ENCODE measurements at places on chromosomes 2 and 18.

DNA sequence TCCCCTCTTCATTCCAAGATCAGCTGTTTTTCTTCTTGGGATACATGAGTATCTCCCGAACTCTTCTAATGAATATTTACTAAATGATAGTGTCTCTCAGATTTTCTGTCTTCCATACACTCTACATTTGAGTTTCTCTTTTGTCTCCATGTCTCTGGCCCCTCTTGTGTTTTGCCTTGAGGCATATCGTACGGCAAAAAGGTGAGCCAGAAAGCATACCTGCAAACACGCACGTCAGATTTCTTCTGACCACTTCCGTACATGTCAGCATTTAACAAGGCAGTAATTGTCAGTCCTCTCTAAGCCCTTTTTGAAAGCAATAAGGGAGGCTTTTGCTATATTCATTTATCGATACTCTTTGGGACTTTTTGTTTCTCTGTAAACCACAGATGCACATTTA, 82.4 kb downstream of the FEZ2 start:
- no peak for DNase-seq

GRCh38 chr2:78034706-78035105, 512.5 kb upstream of the LRRTM4 start:
- DNase-seq, result no peak

- no peak for DNase-seq
Observed at GRCh38 chr2:216927163-216927562, 67.3 kb upstream of the TNP1 start.

DNA sequence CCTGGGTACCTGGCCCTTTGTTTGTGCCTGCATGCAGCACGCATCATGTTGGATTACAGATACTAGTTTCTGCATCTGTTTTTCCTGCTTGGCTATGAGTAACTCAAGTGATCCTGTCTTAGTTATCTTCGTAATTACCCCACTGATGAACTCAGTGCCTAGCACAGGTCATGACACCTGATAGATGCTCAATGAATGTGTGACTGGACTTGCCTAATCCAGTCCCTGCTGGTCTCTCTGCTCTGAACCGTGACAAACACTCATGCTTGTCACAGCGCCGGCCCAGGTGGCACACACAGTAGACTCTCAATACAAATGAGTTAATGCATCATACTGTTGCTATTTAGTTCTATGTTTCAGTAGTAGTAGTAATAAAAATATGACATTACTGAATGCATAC, 31.2 kb upstream of the NTSR2 start:
- DNase-seq, result no peak

- DNase-seq, result peak; percentile 12
Observed at GRCh38 chr2:55133467-55134315, 83.4 kb upstream of the RTN4 start.

DNA sequence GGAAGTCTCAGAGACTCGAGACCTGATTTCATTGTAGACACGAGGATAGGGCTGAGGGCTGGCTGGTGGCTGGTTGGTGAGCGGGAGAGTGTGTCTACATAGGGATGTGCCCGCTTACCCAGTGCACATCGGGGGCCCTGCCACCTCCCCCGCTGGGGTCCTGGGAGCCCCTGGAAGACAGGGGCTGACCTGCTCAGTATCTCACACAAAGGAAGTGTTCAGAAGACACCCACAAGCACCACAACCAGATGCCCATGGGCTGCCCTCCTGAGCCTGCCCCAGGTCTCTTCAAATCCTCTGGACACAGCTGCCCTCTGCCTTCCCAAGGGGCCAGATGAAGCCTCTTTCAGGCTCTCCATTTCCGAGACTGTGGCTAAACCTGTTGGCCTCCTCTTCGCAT, 43.1 kb downstream of the MYCN start:
- DNase-seq, result no peak

- no peak for DNase-seq
Observed at GRCh38 chr2:233440714-233441113, 86.4 kb downstream of the DGKD start.
